ENCODE measurements at places on chromosomes 1 and 21. TPM values are rescaled to one million over a fixed set of nuclear protein-coding genes. Genes with fewer than 3 reads are reported as not detected.

The KRTAP13-4 gene
- not detected for total RNA-seq

The NIPAL3 gene
- total RNA-seq: 7.3 TPM

The MAN1C1 gene
- total RNA-seq: 0.30 TPM

The HEATR1 gene
- 21.8 TPM for total RNA-seq

The GPR37L1 gene
- total RNA-seq: 0.14 TPM

The FMO2 gene
- total RNA-seq: not detected

The PROX1 gene
- total RNA-seq: 0.02 TPM

The OR2W3 gene
- not detected for total RNA-seq

The SPATA1 gene
- total RNA-seq: 1.0 TPM

The ADCY10 gene
- not detected for total RNA-seq

The LRRC53 gene
- not detected for total RNA-seq

The TRIM67 gene
- 0.14 TPM for total RNA-seq

The KCNJ9 gene
- total RNA-seq: not detected

The CDC7 gene
- total RNA-seq: 5.5 TPM

The KRTAP19-3 gene
- not detected for total RNA-seq

The SPRR1A gene
- total RNA-seq: not detected

The SMPDL3B gene
- 1.2 TPM for total RNA-seq

The S100A12 gene
- total RNA-seq: not detected

The CYP4B1 gene
- 0.16 TPM for total RNA-seq

The PKLR gene
- 0.04 TPM for total RNA-seq

The OLFM3 gene
- not detected for total RNA-seq

The HSPG2 gene
- total RNA-seq: 78.9 TPM

The LIN28A gene
- not detected for total RNA-seq

The DMBX1 gene
- total RNA-seq: 1.1 TPM

The HES3 gene
- total RNA-seq: not detected

The ANGPTL1 gene
- total RNA-seq: not detected

The SEC16B gene
- total RNA-seq: 1.3 TPM

The FAM131C gene
- total RNA-seq: 19.5 TPM

The CFAP141 gene
- not detected for total RNA-seq

The E2F2 gene
- total RNA-seq: 2.2 TPM

The AMY1B gene
- not detected for total RNA-seq

The MPL gene
- not detected for total RNA-seq

The KCNE2 gene
- not detected for total RNA-seq

The CD1B gene
- total RNA-seq: not detected

The ELAPOR1 gene
- total RNA-seq: 0.63 TPM

The EIF2D gene
- 32.9 TPM for total RNA-seq

The CFAP107 gene
- total RNA-seq: not detected

The GBP6 gene
- total RNA-seq: not detected

The RORC gene
- total RNA-seq: 0.05 TPM

The LBR gene
- total RNA-seq: 39.3 TPM

The OLIG2 gene
- total RNA-seq: not detected

The OR2G6 gene
- not detected for total RNA-seq

The C1orf87 gene
- not detected for total RNA-seq

The BRDT gene
- total RNA-seq: not detected

The CNN3 gene
- 51.4 TPM for total RNA-seq

The ATF3 gene
- 47.5 TPM for total RNA-seq

The ERG gene
- total RNA-seq: not detected
